ENCODE measurements at places on chromosomes 5 and 9.

- DNase-seq, result no peak
Measured at GRCh38 chr9:16992138-16992537, 121.7 kb upstream of the BNC2 start.

DNA sequence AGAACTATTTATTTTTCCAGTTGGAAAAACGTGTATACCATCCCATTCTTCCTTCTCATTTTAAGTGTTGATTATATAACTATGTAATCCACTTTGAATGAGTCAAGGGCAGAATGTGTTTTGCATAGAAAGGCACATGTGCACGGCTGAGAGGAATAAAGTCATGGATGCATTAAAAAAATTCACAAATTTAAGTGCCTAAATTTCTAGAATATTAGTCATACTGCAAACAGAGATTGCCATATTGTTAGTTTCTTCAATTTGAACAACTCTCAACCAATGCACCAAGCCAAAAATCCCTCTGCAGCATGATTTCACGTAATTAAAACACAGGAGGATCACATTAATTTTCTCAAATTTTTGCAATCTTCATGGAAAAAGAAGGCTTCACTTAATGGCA is 166.3 kb downstream of the MPDZ start:
- DNase-seq, result no peak

GRCh38 chr9:76650692-76651091 is 113.5 kb upstream of the PCA3 start:
- no peak for DNase-seq

DNA sequence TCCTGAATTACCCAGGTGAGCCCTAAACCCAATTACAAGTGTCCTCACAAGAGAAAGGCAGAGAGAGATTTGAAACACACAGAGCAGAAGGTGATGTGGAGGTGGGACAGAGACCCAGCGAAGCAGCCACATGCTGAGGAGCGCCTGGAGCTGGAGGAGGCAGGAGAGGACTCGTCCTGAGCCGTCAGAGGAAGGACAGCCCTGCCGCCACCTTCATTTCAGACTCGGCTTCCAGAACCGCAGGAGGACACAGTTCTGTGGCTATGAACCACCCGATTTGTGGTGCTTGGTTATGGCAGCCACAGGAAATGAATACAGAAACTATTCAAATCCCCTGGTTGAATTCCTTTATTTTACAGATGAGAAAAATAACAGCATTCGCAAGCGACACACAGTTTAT is 16.4 kb upstream of the FBP1 start:
- DNase-seq, result no peak

GRCh38 chr5:125179612-125180011 is 433.2 kb upstream of the ZNF608 start:
- DNase-seq, result no peak

DNA sequence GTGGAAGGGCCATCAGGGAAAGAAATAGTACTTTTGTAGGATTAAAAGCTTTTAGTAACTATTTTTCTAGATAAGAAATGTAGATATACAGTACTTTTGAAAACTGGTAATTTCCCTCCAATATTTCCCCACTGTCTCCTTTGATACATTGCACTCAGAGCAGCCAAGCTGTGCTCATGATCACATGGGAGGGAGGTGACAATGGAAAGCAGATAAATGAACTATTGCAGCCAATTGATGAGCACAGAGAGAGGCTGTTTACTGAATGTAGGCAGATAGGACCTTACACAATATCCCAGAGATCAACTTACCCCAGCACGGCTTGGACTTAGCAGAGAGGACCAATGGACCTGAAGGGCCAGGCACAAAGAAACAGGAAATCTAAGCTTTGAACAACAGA is 178.0 kb upstream of the NREP start:
- DNase-seq, result no peak

- DNase-seq, result no peak
Measured at GRCh38 chr5:171700318-171700912, 85.2 kb upstream of the SMIM23 start.
